ENCODE measurements at places on chromosomes 16 and 17.

DNA sequence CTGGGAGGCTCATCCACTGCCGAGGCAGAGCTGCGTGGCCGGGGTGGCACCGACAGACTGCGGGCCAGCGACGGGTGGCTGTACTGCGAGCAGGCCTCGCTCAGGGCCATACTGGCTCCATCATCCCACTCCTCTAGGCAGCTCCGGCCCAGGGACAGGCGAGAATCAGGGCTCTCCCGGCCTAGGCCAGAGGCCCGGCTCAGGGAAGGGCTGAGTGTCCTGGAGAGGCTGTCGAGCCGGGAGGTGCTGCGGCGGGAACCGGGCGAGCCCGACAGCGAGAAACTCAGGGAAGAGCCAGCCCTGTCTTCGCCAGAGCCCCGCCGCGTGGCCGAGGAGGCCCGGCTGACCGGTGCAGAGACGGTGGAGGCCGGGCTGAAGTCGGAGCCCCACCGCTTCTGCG, 37.4 kb downstream of the PIPOX start:
- DNase-seq, result no peak

DNA sequence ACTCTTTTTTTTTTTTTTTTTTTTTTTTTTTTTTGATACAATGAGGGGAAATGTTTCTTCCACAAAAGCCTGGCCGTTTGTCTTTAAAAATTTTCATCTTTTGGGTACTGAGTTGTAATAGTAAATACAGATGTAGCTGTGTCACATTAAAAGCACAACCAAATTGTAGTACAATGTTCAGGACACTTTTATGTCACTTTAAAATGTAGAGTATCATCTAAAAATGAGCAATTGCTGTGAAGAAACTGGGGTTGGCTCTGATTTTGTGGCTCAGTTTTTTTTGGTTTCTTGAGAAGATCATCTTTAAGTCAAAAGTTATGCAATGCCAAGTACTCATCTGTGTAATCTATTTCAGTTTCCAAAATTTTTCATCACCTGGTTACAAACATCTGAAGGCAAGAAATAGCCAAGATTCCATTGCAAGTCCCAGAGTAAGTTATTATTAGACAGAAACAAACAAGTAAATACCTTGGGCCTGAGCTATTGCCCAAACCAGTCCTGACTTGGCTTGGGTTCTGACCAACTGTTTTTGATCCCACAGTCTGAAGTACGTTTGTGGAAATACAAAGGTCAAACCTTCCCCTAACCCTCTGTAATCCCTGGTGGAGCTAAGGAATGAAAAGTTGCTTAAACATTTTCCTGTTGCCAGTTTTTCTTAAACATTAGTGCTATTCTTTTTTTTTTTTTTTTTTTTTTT, 717.2 kb downstream of the WWOX start:
- peak; percentile 14 for DNase-seq

GRCh38 chr17:75737133-75737962, 16.1 kb downstream of the ITGB4 start:
- no peak for DNase-seq

- no peak for DNase-seq
Measured at GRCh38 chr17:71011391-71011790, 842.1 kb downstream of the KCNJ2 start.

DNA sequence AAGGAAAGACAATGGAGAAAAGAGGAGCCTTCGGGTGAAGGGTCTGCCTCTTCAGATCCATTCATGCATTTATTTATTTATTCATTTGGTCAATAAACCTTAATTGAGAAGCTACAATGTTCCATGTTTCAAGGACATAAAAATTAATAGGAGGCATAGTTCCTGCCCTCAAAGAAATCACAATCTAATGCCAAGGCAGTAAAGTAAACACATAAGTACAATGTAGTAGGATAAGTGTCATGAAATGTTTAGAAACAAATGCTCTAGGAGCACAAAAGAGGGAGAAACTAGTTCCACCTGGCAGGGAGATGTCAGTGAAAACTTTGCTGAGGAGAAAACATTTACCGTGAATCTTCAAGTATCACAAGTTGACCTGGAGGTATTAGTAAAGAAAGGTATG, 103.5 kb upstream of the NOG start:
- no peak for DNase-seq

DNA sequence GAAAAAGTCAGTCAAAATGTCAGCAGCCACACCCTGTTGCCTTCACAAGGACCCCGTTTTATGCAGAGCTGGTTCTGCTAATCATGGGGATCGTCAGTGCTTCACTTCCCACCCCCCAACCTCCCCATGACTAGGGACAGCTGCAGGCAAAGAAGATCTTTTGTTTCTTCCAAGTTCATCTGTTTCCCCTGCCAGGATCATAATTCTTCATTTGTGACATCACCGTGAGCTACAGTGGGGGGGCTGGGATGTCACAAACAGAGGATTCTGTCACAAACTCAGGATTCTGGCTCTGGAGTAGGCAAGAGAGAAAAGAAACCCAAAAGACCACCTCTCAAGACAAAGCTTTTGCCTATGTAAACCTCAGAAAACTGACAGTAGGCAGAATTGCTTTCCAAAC, 24.7 kb downstream of the DNAJC7 start:
- DNase-seq, result no peak

- no peak for DNase-seq
Measured at GRCh38 chr17:18011286-18011685, 27.7 kb downstream of the ATPAF2 start.

DNA sequence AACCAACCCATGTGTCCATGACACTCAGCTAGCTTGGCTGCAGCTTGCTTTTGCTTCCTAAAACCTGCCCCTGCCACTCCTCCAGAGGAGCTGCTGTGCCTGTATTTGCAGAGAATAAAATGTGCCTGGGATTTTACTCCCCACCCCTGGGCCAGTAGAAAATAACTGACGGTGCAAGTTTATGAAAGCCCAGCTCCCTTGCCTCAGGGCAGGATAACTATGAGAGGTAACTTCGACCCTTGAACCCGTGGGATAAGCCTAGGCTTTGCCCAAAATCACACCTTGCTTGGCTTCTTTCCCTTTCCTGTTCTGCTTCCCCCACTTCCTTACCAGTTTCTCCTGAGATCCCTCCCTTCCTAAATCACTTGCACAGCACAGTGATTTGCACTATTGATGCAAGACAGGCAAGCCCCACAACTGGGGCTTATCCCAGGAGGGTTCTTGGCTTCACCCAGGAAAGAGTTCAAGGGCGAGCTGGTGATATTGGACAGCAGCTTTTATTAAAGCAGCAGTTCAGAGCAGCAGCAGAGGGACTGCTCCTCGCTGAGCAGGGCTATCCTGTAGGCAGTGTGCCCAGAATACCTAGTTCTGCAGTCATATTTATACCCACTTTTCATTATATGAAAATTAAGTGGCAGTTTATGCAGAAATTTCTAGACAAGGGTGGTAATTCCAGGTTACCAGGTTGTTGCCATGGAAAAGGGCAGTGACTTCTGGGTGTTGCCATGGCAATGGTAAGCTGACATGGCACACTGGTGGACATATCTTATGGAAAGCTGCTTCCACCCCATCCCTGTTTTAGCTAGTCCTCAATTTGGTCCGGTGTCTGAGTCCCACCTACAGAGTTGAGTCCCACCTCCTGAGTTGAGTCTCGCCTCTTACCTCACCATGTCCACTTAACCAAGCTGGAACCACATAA, 6.3 kb upstream of the ERCC4 start:
- DNase-seq, result no peak

DNA sequence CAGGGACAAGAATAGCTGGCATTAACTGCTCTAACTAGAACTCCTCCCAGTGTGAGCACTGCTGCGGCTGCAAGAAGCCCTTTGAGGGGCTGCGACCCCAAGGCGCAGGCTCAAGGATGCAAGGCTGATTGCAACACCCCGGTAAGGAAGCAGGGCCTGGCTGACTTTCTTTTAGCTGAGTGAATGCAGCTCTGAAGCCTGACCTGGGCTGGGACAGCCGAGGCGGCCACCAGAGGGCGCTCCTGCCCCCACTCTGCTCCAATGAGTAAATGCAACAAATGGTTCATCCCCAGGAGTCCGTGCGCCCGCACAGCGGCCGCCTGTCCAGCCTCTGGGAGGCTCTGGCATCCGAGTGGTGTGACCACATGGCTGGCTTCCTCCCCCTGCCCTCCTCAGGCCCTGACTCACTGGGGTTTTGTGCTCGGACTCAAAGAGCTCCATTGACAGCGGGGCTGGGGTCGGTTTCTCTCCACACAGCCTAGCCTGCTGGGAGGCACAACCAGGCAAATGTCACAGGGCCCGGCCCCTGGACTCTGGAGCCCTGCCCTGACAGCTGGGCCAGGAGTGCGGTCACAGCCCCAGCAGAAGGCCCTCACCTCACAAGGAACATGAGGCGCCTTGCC, at the start of gene SMIM5:
Gene SMIM5 (plus strand): TSS at position 572 of the 623 bp plus-strand sequence. CDS start 6,768 bp downstream, outside the sequence.
- DNase-seq, result peak; percentile 79

- peak; percentile 76 for DNase-seq
Measured at GRCh38 chr17:62627219-62627903, at the start of gene MRC2. Gene MRC2, plus strand, starts transcription at chr17:62627670. Its CDS starts 133 bp downstream, at chr17:62627803.

GRCh38 chr17:68349157-68349556, 57.9 kb downstream of the ARSG start:
- no peak for DNase-seq

DNA sequence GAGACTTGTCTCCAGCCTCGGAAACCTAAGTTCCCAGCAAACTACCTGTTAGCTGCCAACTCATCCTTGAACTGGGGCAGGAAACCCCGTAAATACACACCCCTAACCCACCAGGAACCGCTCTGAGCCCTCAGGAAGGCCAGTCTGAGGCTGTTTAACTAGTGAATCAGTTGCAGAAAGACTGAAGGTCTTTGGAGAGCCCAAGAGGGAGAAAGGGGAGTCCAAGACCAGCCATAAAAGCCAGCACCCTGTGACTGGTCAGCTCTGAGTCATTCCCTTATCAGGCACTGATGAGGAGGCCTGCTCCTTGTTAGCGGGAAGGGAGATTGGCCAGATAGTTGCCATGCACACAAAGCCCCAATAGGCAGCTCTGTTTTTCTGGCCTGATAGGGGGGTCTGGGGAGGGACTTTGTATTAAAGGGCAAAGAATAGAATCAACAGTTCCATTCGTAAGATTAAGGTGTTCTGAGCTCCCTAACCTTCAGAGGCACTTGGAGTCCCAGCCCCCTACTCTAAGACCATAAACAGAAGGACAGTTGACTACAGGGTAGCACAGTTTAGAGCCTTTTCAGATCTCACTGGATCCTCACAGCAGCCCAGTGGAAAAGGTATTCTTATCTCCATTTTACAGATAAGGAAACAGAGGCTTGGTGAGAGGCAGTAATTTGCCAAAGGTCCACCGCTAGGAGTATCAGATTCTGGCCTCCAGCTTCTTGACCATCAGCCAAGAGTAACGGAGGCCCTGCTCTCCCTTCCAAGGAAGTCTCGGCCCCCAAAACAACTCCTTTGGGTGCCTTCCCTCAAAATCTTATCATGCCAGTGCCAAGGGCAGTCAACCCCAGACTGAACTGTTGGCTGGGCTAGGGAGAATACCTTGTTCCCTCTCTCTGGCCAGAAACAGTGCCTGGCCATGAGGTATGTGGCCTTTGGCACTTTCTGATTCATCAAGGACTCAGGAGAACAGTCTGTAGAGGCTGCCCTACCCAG, 2.2 kb upstream of the KRT19 start:
- peak; percentile 81 for DNase-seq

- no peak for DNase-seq
Measured at GRCh38 chr16:718389-718788, 2.6 kb upstream of the ANTKMT start.

GRCh38 chr17:34858591-34859565, 102.4 kb downstream of the CCT6B start:
- no peak for DNase-seq

DNA sequence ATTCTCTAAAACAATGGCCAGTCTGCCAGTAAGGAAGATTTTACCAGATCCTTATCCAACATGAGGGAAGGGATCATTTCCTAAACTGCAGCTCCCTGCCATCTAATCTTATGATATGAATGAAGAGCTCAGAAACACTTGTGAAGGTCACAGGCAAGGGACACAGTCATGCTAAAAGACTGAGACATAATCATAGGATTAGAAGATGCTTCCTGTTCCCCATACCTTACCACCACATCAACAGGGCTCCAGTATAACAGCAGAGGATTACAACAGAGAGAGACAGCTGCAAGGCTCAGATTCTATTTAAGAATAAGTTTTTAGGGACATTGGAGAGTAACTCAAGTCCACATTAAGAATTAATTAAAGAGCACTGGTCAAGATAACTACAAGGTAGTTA, 93.3 kb downstream of the BRIP1 start:
- DNase-seq, result no peak

DNA sequence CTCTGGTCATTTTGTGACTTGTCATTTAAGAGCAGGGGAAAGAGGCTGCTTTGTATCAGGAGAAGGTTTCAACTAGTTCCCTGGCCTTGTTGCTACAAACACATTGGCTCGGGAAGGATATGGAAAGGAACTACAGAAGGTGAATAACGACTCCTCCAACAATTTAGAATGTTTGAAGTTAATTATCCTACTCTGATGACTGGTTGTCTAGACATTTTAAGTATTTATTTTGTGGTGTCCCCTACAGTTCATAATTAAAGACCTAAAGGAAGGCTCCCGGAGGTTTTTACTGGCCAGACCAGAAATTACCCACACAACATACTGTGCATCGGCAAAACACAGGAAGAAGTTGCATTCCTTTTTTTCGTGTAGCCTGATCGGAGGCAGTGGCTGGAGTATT, 515.8 kb upstream of the SALL1 start:
- DNase-seq, result peak; percentile 84

- DNase-seq, result no peak
Measured at GRCh38 chr16:50881956-50882355, 140.1 kb downstream of the CYLD start.

DNA sequence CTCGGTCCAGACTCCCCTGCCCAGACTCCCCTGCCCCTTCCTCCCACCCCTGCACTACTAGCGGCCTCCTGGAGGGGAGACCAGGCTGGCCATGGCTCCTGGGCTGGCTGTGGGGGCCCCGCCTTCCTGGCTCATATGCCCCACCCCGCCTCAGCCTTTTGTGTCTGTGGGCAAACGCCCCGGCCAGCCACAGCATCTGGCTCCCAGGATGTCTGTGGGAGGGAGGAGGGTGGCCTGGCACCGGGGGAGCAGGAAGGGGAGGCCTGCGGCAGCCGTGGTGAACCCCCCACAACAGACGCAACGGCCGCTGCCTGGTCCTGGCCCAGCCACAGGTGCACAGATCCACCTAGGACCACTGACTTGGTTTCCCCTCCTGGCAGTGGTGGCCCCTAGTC, 32.9 kb downstream of the BAHCC1 start:
- DNase-seq, result no peak

- no peak for DNase-seq
Measured at GRCh38 chr16:81350306-81350615, 35.5 kb downstream of the GAN start.

DNA sequence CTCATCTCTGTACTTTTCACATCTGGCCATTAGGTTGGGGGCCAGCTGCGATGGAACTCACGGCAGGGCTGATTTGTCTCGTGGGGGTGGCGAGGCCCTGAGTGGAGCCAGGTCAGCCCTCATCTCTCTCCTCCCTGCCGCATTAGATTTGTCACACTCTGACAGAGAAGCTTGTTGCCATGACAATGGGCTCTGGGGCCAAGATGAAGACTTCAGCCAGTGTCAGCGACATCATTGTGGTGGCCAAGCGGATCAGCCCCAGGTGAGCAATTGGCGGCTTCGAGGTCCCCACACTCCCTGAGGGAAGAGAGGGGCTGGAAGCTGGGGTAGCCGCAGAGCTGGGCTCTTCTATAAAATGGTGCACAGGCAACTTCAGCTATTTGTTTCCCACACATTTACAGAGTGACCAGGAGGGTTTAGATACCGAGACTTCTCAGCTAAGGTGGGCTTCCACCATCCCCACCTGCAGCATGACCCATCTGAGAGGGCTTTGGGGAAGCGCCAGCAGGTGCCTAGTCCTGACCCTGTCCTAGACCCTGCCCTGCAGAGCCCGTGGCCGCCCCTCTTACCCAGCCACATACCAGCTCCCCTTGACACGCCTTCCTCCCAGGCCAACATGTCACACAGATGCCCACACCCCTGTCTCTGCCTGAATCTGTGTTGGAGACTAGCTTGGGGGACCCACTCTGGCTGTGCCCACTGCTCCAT, 8.4 kb downstream of the TMEM98 start:
- no peak for DNase-seq

Data from fibroblast of lung (primary cell).